ENCODE measurements at places on chromosomes 1 and 21. TPM values are rescaled to one million over a fixed set of nuclear protein-coding genes. Genes with fewer than 3 reads are reported as not detected.

DNA sequence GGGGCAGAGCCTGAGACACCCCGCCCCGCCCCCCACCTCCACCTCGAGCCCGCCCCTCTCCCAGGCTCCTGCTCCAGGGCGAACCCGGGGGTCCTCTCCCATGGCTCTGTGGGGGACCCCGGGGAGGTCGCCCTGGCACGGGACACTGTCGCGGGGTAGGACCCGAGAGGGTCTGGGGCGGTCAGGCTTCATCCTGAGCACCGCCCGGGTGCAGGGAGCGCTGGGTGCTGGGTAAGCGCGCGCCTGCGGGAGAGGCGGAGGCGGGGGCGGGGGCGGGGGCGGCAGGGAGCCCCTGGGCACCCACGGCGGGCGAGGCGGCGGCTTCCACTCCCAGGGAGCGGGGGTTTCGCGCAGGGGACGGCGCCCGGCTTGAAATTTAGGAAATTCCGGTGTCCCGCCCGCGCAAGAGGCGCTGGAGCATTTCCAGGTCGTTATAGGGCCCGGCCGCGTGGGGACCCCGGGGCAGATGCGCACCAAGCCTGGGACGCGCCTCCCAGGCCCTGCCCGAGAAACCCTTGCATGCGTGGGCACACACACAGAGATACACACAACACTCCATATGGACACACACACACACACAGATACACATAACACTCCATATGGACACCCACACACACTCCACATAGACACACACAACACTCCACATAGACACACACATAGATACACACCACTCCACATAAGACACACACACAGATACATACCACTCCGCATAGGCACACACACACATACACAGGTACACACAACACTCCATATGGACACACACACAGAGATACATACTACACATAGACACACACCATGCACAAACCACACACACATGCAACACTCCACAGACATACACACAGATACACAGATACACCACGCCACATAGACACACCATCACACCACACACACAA, 48.7 kb upstream of the SLC19A1 start:
- no peak for DNase-seq
- H3K27me3 ChIP-seq, result no peaks in the 10 kb centered on the region
- no peak overlapping the region for H3K27ac ChIP-seq

Gene GJA9
- polyA plus RNA-seq, result not detected

Gene RXRG
- 0.80 TPM for polyA plus RNA-seq

DNA sequence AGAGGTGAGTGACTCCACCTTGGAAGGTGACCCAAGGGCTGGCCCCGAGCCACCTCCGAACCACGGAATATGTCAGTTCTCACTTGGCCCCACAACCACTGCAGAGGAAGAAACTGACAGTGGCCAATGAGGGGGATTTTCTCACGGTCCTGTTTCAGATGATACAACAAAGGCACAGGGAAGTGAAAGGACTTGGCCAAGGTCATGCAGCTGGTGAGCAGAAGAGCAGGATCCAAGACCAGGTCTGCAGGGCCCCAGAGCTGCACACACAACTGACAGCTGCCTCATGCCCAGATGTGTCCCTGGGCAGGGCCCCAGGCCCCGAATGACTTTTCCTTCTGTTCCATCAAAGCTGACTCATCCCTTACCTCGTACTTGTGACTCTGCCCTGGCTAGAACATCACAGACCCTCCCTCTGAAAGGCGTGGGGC, 25.8 kb upstream of the EVA1B start:
- H3K4me1 ChIP-seq, result no peaks in the 10 kb centered on the region
- peak overlapping the region; percentile 65 for H3K27ac ChIP-seq
- H3K27me3 ChIP-seq, result no peaks in the 10 kb centered on the region
- DNase-seq, result no peak

GRCh38 chr1:151512801-151513625, 1.8 kb downstream of the CGN start:
- DNase-seq, result no peak
- H3K4me1 ChIP-seq, result peaks cover 18% of the 10 kb centered on the region

Gene ACTN2
- polyA plus RNA-seq, result 0.09 TPM

DNA sequence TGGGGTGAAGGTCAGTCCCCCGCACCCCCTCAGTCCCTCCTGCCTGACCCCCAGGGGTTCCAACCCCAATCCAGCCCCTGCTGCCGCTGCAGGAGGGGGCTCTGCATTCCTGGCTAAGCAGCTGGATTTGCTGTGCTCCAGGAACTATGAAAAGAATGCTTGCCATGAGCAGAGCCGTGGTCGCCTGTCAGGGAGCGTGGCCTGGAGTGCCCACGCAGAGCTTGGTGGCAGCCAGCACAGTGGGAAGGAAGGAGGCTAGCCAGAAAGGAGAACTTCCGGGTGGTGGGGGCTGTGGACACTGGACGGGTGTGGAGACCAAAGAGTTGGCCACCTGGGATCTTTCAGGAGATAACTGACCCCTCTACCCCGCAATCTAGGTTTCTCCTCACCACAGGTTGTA, 5.6 kb downstream of the COL8A2 start:
- no peaks in the 10 kb centered on the region for H3K4me1 ChIP-seq
- H3K4me3 ChIP-seq, result no peak overlapping the region
- H3K27me3 ChIP-seq, result no peaks in the 10 kb centered on the region
- DNase-seq, result no peak

Gene GABRD
- 5.2 TPM for polyA plus RNA-seq

Gene MEGF6
- polyA plus RNA-seq, result 0.15 TPM

Data from adrenal gland (tissue), 19 donors.